ENCODE measurements at places on chromosomes 2 and 18.
A peak's percentile ranks its signal among the peaks of the same experiment; 100 is the strongest.

DNA sequence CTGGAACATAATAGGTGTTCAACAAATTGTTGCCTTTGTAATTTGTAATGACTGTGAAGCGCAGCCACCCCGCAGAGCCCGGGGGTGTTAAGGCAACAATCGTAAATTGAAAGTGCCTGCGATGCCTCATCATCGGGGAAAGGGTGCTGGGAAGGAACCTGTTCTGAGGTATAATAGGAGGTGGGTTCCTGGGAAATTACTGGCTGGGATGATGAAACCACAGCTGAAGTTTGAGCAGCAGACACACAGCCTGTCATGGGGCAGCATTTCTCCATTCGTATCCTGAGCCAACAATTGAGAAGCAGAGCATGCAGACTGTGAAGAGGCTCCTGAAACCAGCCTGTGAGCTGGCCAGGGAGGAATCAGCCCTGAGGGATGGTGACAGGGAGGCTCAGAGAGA lies 404.0 kb upstream of the MYT1L start:
- DNase-seq = no peak

DNA sequence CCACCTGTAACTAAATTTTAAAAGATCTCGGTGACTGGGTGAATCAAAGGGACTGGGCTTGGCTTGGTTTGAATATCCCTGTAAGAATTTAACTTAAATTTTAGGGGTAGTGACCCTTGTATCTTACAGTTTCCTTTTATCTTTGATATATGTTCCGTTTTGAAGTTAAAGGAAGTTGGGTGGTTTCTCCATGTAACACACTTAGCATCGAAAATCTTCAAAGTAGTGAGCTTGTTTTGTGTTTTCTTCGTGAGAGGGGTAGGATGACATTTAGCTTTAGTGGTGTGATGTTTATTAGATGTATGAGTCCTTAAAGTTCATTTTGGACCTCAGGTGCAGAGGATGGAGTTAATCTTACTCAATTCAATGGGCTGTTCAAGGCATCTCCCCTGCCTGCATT lies 1.6 kb downstream of the WDR7 start:
- DNase-seq = no peak

DNA sequence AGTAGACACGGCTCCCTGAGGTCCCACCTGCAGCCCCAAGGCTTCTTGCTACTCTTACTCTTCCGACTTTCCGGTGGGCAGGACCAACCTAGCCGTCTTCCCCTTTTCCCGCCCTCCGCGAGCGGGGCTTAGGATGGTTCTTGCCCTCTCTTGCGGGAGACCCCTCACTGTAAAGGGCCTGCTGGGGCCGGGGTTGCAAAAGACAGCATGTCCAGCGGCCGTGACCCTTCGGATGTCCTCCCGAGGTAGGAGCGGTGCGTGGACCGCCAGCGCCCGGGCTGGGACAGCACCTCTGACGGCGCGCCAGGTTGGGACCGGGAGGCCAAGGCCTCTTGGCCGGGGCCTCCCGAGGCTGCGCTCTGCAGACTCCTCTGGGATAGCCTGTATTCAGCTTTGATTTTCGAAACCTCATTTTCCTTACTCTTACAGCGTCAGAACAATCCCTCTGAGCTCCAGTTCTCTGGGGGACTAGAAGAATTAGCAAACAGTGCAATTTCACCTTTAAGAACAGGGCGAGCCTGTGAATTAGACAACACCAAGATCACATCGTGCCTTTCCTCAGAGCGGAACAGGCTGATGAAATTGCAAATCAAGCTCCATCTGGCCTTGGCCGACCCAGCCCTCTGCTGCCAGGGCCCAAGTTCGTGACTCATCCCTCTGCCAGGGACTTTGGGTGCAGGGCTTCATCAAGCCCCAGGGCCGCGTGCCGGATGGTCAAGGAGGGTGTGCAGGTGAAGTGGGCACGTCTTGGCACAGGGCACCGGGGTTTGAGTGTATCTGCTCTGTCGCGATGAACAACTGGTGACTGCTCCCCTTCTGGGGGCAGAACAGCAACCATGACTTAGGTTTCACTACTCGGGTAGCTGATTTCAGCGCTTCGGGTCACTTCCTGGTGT lies 777 bp downstream of the MOCOS start:
- no peak for DNase-seq

DNA sequence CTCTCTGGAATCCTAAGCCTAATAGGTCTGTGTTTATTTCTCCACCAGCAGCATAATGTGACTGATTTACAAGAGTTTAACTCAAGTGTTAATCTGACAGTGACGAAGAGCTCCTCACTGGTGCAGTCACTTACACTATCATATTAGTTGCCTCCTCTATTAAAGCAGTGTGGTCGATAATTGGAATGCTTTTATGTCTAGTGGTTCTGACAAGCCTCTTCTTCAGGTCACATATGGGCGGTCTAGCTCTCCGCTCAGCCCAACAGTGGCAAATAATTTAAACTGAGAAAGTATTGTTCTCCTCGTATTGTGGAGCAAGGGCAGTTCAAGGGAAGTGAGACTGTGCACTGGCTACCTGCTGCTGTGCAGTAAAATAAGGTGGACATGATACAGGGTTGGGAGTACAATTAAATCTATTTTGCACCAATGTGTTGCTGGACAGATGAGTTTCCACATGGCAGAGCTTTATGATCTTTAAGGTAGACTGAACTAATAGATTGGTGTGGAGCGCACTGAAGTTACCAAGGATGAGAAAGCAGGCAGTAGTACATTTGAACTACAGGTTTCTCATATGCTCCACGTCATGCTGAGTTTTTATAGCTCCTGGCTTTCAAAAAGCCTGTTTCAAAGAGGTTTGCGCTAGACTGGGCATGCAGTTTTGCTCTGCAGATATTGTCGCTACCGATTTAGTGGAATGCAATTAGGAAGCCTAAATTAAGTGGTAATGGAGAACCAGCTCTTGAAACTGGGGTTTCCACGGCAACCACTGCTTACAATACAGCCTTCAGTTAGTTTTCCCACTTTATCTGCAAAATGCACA lies 151.7 kb upstream of the POU3F3 start:
- DNase-seq = no peak

DNA sequence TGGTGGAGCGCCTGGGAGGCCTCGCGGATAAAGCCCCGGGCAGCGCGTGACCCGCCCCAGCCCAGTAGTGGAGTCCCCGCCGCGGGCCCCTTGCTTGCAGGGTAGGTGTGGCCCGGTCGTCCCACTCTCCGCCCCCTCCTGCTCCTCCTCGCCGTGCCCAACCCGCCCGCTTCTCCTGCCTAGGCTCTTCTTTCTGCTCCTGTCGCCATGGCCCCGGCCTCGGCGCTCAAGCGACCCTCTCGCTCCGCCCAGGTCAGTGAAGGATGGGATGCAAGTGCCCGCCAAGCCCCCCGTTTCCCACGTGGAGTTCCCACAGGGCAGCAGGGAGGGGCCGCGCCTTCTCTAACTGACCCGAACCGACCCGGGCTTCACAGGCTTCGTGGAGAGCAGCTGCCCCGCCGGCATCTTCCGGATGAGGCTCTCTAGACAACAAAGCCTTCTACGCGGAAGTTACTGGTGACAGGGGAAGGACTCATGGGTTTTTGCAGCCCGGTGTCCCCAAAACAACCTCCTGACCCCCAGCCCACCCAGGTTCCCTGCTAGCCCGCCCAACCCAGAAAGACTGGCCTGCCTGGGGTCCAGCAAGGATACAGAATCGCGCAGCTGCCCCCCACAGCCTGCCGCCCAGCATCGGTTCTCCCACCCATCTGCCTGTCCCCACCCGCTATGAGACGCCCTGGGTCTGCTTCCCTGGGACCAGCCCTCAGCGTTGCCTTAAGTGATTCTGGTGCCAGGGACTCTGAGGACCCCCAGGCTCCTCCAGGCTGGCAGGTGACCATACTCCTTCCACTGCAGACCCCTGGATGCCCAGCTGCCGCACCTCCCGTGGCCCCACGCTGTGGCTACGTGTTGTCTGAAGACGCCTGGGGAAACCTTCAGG lies 32.8 kb downstream of the TTC32 start:
- DNase-seq = peak; percentile 18

DNA sequence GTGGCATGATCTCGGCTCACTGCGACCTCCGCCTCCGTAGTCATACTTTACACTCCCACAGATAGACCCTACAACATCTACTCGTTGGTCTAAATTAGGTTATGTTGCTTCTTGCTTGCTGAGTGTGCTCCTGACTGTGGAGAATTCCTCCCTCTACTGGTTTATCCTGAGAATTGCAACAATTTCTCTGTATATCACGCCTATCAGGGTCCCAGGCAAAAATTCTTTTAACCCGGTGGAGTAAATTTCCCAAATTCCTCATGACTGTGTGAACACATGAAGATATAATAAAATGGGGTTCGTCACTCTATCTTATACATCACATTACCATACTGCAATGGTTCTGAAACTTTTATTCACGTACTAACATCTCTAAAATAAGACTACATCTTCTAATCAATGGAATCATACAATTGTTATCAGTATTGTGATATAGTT lies 156.7 kb downstream of the EVA1A start:
- no peak for DNase-seq

DNA sequence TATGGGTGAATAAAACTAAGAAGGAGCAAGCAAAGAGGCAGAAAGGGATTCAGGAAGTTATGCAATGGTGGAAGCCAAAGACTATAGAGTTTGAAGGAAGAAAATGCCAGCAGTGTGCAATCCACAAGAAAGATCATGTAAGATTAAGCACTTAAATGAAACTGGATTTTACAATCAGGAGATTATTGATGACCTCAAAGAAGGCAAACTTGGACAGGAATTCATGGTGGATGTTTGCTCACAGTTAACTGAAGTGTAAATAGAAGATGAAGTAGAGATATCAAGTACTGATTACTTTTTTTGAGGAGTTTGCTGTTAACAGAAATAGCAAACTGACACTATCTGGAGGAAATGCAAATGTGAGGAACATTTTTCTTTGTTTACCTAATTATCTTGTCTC lies 308.9 kb downstream of the RND3 start:
- no peak for DNase-seq

DNA sequence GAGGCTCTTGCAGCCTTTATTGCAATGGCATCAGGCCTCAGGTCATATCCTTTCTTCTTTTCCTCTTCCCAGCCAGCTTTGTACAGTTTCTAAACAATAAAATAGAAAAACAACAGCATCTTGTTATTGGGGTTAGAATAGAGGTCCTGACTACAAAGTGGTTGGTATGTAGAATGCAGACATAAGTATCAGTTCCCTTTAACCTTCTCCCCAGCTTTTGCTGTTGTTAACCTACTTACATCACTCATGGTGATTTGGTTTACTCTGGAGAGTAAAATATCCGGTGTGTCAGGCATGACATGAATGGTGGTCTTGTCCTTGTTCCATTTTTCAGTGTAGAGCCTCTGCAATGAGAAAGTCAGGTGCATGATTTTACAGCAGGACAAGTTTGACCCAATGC lies 69.8 kb downstream of the NEB start:
- DNase-seq = no peak

DNA sequence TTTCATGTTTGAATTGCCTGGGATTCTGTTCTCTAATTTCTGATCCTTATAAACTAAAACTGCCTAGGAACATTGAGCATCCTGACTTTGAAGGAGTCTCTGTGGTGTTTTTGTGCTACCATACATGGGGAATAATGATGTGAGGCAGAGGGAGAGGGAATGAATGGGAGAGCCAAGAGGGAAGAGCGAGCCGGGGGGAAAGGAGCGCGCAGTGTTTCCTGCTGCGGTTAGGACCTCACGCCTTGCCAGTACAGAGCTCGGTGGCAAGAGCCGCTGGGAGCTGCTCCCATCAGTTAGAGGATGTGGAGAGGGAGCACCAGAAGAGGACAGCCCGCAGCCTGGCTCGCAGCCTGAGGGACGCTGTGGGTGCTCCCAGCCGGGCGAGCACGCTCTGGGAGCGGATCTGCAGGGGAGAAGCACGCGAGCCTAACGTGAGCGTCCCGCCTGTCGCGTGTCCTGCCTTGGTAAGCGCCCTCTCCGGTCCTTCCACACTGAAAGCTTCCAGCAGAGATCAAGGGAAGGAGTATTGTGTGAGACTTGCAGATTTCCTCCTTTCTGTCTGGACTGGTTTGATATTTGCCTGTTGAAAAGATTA lies 114.7 kb downstream of the FAM210A start:
- no peak for DNase-seq

GRCh38 chr2:106334802-106335201 lies 133.4 kb downstream of the RGPD3 start:
- DNase-seq = no peak

DNA sequence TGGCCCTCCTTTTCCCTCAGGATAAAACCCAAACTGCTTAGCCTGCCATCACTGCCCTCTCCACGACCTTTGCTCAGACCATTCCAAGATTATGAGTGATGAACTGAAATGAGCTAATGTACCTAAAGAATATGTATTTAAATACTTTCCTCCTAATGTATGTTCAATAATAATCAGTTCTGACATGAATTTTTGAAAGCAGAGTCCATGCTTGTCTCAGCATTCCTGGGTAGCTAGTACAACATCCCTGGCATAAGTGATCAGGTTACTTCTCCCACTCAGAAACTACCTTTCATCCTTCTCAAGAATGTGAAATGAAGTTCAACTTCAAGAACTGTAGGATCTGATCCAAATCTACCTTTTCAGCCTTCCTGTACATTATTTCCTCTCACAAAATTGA lies 103.6 kb downstream of the UNC80 start:
- DNase-seq = no peak

DNA sequence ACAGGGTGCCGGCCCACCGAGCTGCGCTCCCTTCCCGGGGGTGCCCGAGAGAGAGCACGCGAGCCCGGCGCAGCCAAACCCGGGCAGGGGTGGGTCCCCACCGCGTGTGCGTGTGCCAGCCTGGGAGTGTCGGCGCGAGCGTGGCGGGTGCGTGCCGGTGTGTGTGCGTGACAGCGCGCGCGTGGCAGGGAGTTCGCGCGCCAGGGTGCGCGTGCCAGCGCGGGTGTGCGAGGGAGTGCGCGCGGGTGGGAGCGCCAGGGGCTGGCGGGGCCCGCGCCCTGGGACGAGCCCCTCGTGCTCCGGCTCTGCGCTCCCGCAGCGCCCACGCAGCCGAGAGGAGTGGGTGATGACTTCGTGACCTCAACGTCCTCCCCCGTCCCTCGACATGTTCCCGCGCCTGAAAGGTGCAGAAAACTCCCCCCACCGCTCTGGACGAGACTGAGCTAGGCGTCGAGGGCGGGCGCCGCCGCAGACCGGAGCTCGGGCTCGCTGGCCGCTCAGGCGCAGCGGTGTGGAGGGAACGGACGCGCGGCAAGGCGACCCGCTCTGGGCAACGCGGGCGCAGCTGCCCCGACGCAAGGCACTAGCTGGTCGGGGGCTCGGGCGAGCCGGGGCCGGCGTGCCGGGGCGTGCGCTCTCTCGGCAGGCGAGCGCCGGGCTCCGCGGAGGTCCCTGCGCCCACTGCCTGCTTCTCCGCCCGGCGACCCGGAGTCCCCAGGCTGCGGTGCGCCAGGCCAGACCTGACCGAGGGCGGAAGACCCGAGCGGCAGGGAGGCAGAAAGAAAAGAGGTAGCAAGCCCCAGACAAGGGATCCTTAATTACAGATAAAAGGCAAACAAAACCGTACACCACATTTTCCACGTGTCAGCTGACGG lies 582.8 kb downstream of the ZEB2 start:
- DNase-seq = no peak

- no peak for DNase-seq
Observed at GRCh38 chr2:235142601-235143000, 190.8 kb downstream of the SH3BP4 start.

- DNase-seq = no peak
Observed at GRCh38 chr2:209591021-209591420, 167.2 kb downstream of the MAP2 start.

GRCh38 chr2:105915005-105915558 lies 170.4 kb downstream of the NCK2 start:
- DNase-seq = no peak

GRCh38 chr2:54227798-54228197 lies 28.2 kb downstream of the TSPYL6 start:
- DNase-seq = no peak

- DNase-seq = no peak
Observed at GRCh38 chr18:62625019-62625418, 90.3 kb upstream of the PHLPP1 start.

Data from stimulated activated CD4-positive, alpha-beta T cell treated with anti-CD3 and anti-CD28 coated beads, Interleukin-1b, Interleukin-23, amount 100 ng/mL, for 24 hours (primary cell).